ENCODE measurements at places on chromosomes 12 and 14.

- DNase-seq = no peak
Observed at GRCh38 chr12:131425112-131426075, 285.5 kb upstream of the SFSWAP start.

GRCh38 chr12:131785763-131786330 lies 42.3 kb upstream of the MMP17 start:
- DNase-seq = no peak

- DNase-seq = no peak
Observed at GRCh38 chr14:67517083-67517482, 16.0 kb upstream of the PLEKHH1 start.

GRCh38 chr12:52876372-52876771 lies 27.6 kb upstream of the KRT78 start:
- peak; percentile 94 for DNase-seq

GRCh38 chr14:61557262-61557661 lies 138.1 kb upstream of the HIF1A start:
- DNase-seq = no peak

- no peak for DNase-seq
Observed at GRCh38 chr12:16348435-16349130, 1.1 kb downstream of the MGST1 start.

DNA sequence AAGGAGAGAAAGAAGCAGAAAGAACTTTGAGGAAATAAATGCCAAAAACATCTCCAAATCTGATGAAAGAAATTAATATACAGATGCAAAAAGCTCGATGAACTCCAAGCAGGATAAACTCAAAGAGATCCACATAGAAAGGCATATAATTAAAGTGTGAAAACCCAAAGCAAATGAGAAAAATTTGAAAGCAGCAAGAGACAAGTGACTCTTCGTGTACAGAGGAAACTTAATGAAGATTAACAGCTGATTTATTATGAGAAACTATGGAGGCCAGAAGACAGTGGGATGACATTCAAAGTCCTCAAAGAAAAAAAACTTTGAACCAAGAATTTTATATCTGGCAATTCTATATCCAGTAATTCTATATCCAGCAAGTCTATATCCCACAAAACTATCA lies 163.0 kb upstream of the TMCC3 start:
- no peak for DNase-seq

- DNase-seq = no peak
Observed at GRCh38 chr14:52553002-52553670, 500 bp downstream of the GPR137C start.

DNA sequence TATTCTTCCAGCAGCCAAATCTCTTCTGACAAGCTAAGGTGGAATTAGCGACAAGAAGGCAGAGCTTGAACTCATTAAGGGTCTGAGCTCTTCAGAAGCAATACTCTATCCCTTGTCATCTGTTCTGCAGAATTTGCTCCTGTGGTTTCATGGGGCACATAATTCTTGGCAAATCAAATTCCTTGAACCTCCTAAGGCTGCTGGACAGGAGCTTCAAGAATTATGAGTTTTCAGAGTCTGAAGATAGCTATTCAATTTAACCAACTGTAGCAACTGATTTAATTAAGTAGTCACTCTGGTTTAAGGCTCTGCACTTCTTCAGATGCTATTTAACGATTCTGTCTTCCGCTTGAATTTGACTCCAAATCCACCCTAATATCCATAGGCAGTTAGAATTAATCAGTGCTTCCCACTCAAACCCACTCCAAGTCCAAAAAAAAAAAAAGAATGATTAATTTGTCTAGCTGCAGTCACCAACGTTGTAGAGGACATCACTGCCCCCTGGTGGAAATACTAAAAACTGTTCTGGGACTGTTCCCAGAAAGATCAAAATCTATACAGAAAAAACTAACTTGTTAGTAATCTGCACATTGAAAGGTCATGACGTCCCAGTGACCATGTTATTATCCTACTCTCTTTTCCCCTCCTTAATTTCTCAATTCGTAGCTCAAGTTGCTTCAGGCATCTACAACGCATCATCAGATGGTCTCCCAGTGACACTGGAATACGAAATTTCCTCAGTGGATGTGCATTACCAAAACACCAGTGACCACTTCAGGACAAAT lies 169.9 kb downstream of the KIF21A start:
- no peak for DNase-seq

- no peak for DNase-seq
Observed at GRCh38 chr14:58738876-58739275, 101.1 kb downstream of the DACT1 start.

DNA sequence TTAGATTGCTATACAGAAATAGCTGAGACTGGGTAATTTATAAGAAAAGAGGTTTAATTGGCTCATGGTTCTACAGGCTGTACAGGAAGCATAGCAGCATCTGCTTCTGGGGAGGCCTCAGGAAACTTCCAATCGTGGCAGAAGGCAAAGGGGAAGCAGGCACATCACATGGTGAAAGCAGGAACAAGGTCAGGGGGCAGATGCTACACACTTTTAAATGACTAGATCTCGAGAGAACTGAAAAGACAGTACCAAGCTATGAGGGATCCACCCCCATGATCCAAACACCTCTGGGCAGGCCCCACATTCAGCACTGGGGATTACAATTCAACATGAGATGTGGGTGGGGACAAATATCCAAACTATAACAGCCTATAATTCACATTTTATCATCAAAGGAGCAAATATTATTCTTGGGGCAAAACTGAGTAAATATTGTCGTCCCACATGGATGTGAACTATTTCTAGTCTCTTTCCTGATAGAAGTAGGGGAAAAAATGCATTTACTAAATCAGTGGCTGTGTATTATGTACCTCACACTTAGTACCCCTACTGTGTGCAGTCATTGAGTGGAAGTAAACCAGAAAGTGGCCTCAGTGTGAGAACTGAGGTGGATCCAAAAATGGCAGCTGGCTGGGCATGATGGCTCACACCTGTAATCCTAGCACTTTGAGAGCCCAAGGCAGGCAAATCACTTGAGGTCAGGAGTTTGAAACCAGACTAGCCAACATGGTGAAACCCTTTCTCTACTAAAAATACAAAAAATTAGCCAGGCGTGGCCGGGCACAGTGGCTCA lies 25.4 kb upstream of the A2ML1 start:
- no peak for DNase-seq

GRCh38 chr12:50215033-50215432 lies 47.9 kb upstream of the CERS5 start:
- no peak for DNase-seq

- DNase-seq = no peak
Observed at GRCh38 chr12:124031058-124031457, 58.0 kb downstream of the ZNF664 start.

- DNase-seq = no peak
Observed at GRCh38 chr12:8057306-8057705, 8.9 kb downstream of the C3AR1 start.

GRCh38 chr12:25854991-25855390 lies 103.5 kb upstream of the RASSF8 start:
- DNase-seq = no peak

DNA sequence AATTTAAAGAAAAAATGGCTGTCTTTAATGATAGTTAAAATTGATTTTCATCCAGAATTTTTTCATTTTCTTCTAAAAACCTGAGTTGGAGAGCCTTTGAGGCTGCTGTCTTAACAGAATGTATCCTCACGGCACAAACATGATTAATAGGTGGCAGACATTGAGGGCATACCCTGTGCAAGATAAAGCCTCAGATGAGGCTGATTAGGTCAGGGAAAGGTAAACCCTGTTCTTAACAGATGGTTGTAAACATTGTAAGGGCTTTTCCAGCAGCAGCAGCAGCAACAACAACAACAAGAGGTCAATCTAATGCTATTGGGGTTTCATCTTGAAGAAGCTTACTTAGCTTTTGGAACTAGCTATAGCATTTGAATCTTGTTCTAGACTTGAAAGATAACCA lies 17.4 kb downstream of the GNG2 start:
- no peak for DNase-seq

DNA sequence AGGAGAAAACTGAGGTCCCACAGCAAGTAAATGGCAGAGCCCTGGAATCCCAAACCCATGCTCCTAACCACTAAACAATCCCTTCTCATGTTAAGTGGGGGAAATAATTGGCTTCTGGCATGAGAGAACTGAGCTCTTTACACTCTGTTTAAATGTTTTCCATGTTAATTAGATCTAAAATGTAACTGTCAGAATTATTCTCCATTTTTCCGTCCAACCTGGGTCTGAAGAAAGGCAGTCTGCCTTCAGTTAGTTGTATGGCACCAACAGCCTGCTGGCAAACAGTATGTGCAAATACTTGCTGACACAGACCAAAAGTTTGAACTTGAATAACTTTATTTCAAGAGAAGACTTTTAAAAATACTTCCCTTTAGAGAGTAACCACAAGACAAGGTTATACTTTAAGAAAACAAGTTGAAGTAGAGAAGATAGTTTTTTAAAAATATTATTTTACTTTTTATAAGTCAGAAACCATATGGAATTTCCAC lies 59.7 kb downstream of the E2F7 start:
- DNase-seq = no peak

DNA sequence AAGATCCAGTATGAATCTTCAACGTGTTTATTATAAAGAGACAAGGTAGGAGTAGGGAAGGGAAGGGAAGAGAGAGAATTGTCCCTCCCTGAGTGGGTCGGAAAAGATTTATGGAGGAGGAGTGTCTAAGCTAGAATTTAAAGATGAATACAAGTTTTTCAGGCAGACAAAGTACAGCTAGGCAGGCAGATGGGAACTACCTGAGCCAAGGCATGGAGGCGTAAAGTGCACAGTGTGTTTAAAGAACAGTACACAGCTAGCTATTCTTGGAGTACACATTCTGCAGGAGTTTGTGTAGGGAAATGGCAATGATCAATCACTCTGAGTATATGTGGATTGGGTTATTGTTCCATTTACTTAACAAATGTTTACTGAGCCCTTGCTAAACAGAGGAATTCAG lies 20.1 kb downstream of the PLEKHG7 start:
- DNase-seq = no peak

DNA sequence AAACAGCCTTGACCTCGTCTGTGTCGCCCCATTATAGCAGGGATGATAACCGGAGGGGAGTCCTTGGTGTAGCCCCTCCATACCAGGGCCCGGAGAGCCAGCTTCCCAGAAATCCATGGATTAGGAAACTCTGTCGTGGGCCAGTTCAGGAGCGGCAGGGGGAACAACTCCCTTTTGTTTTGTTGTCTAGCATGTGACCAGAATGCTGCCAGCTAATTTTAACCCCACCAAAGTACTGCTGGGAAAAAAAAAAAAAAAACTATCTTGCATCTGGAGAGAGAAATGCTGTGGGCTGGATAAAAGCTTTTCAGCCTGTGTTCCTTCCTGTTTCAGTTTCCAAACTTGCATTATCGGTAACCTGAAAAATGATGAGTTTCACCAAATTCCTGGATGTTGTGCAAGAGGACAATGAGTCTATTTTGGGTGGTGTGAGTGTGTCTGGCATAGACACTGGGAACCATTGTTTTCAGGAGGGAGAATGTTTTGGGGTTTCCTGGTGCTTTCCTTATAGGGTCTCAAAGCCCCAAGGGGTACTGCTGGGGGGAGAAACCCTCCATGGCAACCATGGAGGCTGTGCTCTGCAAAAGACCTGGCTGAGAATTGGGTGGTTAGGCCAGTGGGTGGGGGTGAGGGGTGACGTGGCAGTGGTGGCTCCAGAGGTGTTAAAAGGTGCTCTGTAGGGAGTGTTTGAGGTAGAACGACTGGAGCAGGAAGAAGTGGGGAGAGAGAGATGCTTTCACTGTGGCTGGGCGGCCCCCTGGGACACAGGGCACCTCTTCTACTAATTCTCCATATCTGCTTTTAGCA lies 14.9 kb upstream of the IRF2BPL start:
- no peak for DNase-seq

GRCh38 chr12:47739979-47740378 lies 14.7 kb upstream of the ENDOU start:
- DNase-seq = no peak
